Stimulated activated CD4-positive, alpha-beta T cell treated with anti-CD3 and anti-CD28 coated beads, Interleukin-12 subunit alpha, Interleukin-12 subunit beta, amount 100 ng/mL, for 24 hours (primary cell): ENCODE measurements at places on chromosomes 12 and 14.

DNA sequence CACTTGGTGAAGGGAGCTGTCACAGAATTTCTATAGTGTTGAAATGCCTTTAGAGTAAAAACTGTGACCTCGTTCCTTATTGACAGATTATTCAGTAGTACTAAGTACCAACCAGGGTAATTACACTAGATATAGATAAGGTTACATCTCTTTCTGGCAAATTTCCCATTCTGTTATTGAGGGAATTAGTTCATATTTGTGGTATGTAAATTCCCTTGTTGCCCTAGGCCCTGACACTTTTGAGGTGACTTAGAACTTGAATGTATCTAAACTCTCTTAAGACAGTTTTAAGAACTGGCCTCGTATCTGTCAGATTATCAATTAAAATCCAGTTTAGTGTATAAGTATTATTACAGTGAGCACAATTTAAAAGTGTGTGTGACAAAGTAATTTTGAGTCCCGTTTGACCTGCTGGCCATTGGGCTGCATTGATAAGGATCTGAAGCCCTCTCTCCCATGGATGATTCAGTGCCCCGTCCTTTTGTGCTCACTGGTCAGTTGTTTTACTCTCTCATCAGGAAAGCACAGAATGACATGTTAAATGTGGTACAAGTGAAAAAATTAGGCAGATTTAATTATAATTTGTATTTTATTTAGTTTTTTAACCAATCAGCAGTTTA is 123.2 kb downstream of the GPR135 start:
- no peak for DNase-seq

- no peak for DNase-seq
Measured at GRCh38 chr12:131711551-131712205, 788 bp downstream of the SFSWAP start.

GRCh38 chr12:75982979-75983660 is 48.5 kb downstream of the PHLDA1 start:
- no peak for DNase-seq

- DNase-seq: no peak
Measured at GRCh38 chr12:66035288-66035966, 95.1 kb downstream of the LLPH start.

DNA sequence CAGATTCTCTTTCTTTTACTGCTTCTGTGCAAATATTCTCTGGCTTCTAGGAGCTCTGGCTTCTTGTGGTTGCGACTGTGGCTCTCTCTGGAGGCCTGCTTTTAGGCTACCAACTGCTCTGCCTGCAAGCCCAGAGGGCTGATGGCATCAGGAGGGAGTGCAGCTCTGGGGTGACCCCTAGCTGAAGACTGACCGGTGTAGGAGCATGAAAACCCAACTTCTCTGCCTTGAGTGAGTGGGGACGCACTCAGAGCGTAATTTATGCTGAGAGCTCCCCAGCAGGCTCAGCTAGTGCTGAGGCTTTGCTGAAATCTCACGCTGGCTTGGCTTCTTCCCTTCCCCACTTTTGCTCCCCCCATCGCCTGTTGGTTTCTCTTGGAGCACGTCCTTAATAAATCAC is 29.9 kb upstream of the RBM19 start:
- no peak for DNase-seq

GRCh38 chr12:48668996-48669395 is 13.0 kb downstream of the KANSL2 start:
- no peak for DNase-seq

- no peak for DNase-seq
Measured at GRCh38 chr12:125104982-125105381, 39.7 kb downstream of the AACS start.

- DNase-seq: no peak
Measured at GRCh38 chr12:39103552-39104165, 198.3 kb upstream of the CPNE8 start.

GRCh38 chr14:79018836-79019235 is 848.7 kb downstream of the NRXN3 start:
- DNase-seq: no peak

DNA sequence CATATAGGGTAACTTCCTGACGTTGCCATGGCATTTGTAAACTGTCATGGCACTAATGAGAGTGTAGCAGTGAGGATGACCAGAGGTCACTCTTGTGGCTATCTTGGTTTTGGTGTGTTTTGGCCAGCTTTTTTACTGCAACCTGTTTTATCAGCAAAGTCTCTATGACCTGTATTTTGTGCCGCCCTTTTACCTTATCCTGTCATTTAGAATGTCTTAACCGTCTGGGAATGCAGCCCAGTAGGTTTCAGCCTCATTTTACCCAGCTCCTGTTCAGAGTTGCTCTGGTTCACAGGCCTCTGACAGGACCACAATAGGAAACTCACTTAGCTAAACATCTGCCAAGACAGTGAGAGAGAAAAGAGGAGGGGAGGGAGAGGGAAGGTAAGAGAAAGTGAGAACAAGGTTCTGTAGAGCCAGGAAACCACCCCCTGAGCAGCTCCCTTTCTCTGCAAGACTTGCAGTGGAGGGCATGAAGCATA is 64.8 kb upstream of the PLEKHG3 start:
- no peak for DNase-seq

DNA sequence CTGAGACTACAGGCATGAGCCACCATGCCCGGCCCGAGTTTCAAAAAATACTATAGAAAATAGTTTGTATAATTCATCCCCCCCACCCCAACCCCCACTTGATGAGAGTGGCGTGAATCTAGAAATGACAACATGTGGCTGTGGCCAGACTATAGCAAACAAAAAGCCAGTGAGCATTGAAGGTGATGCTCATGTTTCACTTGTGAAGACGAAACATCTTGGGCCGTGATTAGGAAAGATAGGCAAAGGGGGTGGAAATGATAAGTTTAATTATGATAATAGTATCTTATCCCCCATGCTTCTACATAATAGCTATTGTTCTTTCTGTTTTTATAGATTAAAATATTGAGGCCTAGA is 8.5 kb downstream of the BORCS5 start:
- DNase-seq: no peak

DNA sequence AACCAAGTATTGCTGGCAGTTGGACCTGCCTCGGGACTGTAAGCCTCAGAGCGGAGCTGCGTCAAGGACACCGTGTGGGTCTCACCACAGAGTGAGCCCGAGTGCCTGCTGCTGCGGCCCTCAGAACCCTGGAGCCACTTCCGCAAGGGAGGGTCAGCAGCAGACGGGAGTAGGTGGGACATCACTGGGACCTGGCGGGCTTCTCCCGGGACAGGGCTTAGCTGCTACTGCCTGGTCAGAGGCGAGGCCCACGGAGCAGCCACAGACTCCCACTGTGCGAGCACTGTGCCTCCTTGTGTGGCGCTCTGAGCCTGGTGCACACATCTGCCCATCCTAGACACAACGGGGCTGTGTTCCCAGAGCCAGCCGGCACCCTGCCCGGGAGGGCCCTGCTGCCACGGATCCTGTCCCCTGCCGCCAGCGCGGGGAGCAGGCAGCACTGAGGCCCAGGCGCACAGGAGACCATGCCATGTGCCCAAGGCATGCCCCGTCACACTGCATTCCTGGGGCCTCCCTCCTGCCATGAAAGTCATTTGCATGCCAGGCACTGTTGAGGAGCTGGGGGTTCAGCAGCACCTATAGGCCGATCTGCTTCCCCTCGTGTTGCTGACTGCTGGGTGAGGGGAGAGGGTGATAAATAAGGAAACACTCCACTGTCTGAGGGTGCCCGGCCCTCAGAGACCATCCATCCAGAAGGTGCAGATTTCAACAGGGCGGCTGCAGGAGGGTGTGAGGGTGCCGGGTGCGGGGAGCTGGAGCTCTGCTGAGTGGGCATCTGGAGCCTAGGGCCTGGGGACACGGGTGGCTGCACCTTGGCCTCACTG is 10.0 kb downstream of the HIP1R start:
- no peak for DNase-seq

DNA sequence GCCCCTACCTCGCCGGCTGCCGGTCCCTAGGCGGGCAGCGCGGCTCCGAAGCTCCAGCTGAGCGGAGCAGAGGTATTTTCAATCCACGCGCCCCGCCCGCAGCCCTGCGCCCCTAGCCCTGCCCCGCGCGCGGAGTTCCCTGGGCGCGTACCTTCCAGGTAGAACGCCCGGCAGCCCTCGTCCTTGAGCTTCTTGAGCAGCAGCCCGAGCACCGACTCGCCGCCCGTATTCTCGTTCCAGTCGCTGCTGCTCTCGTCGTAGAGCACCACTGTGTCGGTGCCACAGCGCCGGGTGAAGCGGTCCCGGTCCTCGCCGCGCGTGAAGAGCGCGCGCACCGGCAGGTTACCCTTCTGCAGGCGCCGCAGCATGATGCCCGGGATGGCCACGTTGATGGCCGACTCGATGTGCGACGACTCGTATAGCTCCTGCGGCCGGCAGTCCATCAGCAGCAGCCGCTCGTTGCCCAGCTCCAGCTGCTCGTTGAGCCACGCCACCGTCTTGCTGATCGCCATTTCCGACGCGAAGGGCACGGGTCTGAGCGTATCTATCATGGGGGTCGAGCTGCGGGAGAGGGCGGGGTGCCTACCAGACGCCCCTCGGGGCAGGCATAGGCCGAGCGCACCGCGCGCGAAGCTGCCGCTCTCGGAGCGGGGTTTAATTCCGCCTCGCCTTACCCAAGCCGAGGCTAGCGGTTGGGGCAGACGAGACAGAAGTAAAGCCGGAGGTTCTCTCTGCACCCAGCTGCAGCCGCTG is 636 bp downstream of the DUSP6 start:
- no peak for DNase-seq

GRCh38 chr14:69684461-69685217 is 73.2 kb downstream of the SUSD6 start:
- DNase-seq: no peak

- DNase-seq: no peak
Measured at GRCh38 chr14:101440496-101440895, 120.8 kb upstream of the DIO3 start.

GRCh38 chr12:46963977-46964971 is 115.1 kb upstream of the PCED1B start:
- DNase-seq: no peak

GRCh38 chr12:2450553-2450952 is 344.2 kb upstream of the FKBP4 start:
- no peak for DNase-seq

- DNase-seq: no peak
Measured at GRCh38 chr12:123532019-123532418, 1.5 kb downstream of the RILPL1 start.

DNA sequence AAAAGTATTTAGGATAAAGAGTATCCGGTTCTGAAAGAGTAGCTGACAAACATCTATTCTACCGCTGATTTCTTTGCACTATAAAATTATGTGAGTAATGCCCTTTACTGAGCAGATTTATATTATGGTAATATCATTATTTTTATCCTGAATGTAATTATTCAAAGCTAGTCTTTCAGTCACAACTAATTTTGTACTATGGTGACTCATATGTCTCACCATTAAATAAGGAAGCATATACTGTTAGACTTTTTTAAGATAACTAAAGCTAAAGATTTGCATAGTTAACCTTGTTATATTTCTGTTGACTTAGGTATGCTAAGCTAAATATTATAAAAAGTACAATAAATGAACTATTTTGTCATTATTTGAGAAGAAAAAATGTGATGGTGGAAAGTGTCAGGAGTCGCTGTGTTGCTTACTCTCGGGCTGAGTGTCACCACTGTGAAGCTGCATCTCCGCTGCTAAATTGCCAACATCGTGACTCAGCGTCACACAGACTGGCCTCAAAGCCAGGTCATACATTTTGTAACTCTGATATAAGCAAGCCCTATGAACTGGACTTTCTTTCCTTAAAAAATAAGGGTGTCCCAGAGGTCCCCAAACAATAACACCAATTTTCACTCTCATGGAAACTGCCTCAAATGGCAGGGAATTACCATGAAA is 69.1 kb upstream of the SSTR1 start:
- DNase-seq: no peak

DNA sequence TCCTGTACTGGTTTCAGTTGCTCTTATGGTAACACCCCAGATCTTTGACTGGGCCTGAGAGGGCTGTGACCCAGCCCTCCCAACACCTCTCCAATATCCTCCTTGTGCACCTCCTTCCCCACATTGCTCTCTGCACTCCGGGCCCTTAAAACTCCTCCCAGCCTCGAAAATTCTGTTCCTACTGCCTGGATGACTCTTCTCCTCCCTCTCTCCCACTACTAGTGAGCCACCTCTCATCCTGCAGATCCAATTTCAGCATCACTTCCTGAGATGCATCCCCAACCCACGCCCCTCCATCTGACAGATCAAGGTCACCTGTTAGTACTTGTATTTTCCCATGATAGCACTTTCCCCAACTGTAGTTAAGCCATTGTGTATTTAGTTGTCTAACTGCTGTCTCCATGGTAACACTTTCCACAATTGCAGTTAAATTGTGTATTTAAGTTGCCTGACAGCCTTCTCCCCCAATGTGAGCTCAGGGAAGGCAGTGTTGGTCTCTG is 11.5 kb upstream of the NT5DC3 start:
- no peak for DNase-seq

DNA sequence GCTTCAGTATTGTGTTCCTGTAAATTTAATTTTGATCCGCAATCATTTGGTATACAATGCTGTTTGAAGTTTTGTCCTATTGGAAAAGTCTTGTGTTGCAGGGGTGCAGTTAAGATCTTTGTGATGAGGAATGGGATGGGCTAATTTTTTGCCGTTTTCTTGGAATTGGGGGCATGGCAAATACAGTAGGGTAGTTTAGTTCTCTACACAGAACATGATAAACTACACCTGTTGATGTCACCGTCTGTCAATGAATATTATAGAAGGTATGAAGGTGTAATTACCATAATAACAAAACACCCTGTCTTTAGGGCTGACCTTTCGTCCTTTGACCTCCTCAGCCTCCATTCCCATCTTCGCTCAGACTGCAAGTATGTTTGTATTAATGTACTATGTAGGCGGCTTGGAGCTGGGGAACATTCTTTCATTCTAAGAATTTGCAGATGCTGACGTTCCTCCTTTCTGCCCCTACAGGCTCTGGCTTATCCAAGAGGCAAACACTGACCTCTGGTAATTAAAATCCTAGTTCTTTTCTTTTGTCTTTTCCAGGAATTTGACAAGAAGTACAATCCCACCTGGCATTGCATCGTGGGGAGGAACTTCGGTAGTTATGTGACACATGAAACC is 1.7 kb downstream of the DYNLL1 start:
- no peak for DNase-seq

DNA sequence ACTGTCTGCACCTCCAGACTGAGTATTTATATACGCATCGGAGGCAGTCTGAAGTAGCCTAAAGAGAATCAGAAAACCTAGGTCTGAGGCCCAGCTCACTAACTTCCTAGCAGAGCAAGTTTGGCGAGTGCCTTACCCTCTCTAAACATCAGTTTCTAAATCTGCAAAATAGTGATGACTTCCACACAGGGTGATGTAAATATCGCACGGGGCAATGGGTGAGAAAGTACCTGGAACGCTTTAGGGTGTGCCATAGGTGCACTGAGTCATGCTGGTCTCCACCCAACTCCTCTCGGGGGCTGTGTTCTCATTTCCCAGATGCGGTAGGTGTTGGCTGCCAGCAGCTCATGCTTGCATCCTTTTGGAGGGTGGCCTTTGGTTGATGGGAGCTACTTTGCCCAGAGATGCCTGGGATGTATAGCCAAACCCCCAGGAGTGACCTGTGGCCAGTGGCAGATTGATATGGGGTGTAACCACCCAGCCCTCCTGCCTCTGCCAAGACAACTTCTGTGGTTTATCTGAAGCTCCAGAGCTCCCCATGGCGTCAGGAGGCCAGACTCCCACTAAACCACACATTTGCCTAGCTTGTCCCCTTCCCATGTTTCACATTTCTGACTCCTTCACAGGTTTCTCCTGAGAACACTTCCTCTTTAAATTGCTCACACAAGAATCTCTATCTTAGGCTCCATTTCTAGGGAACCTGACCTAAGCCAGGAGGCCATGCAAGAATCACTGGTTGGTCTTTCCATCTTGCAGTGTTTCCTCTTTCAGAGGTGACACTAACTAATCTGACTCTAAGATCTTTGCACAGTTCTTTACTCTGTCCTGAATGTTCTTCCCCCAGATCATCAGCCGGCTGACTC is 62.0 kb upstream of the TUNAR start:
- no peak for DNase-seq

- no peak for DNase-seq
Measured at GRCh38 chr14:104465482-104466390, 113.8 kb upstream of the C14orf180 start.
